Stimulated activated CD4-positive, alpha-beta T cell treated with anti-CD3 and anti-CD28 coated beads, Interleukin-15, amount 100 ng/mL, for 1 hour (primary cell): ENCODE measurements at places on chromosomes 2 and 18.

- DNase-seq = no peak
These were observed 126.8 kb upstream of the SERPINE2 start for GRCh38 chr2:224165901-224166319.

GRCh38 chr2:210224941-210225672, at the start of gene ACADL:
TSS of gene ACADL (minus strand) at chr2:210225447. CDS start at chr2:210225263, 184 bp downstream.
- no peak for DNase-seq

DNA sequence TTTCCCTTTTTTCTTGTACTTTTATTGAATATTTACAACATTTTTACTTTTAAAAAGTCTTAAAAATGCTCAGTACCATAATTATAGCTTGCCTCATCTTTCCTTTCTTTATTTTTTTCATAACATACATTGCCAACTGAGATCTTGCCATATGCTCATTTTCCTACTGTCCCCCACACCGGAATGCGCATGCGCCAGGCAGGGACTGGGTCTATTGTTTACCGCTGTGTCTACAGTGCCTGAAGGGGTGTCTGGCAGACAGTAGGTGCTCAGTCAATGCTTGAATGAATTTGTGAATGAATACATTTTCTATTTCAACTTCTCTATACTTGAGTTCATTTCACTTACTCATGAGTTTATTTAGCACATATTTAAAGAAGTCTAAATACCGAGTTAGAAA, 158.0 kb downstream of the CYP26B1 start:
- DNase-seq = no peak

DNA sequence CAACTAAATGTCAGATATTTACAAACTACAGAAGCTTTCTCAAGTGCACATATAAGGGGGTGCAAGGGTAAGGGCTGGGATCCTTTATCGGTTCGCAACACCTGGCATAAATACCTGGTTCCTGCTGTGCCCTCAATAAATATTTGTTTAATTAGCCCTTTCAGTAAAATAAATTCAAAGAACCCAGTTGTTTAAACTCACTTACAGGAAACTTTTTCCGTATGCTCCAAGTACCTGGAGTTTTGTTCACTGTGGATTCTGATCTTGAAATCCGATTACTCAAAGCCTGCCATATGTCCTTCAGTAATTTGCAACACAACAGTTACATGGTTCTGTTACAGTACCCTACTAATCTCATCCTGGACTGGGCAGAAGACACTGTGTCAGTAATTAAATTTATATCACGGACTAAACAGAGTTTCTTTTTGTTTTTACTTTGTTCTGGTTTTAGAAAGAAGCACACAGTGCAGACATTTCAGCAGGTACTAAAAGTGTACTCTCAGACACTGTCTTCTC, 36.9 kb downstream of the TBC1D8 start:
- DNase-seq = no peak

GRCh38 chr18:34818064-34818463, 108.0 kb downstream of the DTNA start:
- no peak for DNase-seq

DNA sequence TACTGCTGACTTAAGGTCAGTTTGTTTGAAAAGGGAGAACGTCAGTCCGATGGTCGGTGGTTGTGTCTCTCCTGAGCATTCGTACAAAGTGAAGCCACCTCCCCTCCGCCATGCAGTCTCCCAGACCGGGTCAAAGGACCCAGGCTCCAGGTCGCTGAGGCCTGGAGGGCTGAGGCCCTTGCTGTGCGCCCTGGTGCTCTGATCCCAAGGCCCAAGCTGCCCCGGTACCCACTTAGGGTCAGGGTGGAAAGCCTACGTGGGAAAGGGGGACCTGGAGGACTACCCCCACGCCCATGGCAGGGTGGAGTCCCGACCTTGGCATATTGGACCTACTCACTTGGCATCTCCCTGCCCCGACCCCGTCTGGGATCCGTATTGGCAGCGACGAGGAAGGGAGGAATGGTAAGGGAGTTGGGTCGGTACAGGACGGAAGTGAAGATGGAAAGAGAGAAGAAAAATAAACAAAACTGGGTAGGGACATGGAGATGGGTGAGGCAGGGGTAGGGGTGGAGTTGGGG, 8.0 kb upstream of the SIX3 start:
- DNase-seq = no peak

DNA sequence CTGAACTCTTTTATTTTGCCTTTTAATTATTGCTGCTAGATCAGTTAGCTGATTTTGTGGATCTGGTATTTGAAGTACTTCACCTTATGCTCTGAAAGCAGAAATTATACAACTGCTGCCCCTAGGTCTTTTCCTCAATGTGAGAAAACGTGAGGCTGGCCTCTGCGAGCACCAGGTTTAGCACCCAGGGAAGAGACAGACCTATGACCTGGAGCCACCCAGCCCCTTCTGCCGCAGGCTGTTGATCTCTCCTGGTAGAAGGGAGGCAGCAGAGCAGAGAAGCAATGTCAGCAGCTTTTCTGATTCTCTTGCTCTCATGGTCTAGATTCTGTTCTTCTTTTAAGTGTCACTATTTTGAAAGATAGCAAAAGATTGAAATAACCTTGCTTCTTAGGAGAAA, 19.9 kb downstream of the TRAPPC12 start:
- DNase-seq = no peak

DNA sequence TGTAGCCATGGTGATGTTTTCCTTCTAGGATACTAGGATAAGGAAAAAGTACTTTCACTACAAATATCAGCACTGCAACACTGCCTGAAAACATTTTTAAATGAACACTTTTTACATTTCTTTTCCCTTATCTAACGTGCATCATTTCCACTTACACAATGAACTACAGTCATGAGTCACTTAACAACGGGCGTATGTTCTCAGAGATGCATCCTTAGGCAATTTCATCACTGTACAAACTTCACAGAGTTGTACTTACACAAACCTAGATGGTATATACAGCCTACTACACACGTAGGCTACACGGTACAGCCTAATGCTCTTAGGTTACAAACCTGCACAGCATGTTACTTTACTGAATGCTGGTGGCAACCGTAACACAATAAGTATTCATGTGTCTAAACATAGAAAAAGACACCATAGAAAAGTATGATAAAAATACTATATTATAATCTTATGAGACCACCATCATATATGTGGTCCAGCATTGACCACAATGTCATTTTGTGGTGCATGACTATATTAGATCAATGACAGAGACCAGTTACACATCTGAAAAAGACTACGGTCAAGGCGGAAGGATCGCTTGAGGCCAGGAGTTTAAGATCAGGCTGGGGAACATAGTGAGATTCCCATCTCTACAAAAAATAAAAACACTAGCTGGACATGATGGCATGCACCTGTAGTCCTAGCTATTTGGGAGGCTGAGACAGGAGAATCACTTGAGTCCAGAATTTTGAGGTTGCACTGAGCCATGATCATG, 39.8 kb downstream of the WDR33 start:
- no peak for DNase-seq

DNA sequence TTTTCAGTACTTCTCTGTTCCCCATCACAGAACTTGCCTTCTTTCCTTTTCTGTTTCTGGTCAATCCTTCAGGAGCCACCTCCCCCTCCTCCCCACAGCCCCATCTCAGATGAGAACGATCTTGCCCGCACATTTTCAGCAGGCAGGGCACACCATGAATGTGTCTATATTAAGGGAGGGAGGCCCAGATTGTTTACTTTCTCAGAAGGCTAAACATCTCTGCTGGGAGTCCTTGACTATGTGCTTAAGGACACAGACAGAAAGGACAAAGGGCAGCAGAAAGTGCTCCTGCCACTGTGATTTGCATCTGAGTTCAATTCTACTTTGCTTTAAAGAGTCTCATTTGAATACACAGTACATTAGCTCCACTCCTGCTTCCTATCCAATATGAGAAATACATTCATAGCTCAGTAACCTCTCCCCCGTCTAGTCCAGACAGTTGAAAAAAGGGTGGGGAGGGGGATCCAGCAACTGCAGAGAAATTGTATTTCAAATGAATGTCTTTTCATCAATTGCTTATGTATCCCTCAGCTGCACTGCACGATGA, 175.0 kb upstream of the PARD3B start:
- no peak for DNase-seq

- DNase-seq = no peak
These were observed 2.6 kb downstream of the HOXD3 start for GRCh38 chr2:176159663-176160250.

DNA sequence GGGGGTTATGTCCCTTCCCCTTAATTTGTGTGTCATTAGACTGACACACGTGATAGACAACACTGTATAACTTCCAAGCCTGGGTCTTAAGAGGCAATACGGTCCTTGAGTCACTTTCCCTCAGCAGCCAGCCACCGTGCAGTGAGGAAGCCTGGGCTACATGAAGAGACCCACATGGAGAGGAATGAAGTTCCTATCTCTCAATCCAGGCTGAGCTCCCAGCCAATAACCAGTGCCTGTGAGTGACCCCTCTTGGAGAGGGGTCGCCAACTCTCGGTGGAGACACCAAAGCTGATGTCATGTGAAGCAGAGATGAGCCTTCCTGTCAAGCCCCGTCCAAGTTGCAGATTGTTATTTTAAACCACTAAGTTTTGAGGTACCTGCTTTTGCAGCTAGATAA, 5.7 kb upstream of the WDSUB1 start:
- DNase-seq = no peak

DNA sequence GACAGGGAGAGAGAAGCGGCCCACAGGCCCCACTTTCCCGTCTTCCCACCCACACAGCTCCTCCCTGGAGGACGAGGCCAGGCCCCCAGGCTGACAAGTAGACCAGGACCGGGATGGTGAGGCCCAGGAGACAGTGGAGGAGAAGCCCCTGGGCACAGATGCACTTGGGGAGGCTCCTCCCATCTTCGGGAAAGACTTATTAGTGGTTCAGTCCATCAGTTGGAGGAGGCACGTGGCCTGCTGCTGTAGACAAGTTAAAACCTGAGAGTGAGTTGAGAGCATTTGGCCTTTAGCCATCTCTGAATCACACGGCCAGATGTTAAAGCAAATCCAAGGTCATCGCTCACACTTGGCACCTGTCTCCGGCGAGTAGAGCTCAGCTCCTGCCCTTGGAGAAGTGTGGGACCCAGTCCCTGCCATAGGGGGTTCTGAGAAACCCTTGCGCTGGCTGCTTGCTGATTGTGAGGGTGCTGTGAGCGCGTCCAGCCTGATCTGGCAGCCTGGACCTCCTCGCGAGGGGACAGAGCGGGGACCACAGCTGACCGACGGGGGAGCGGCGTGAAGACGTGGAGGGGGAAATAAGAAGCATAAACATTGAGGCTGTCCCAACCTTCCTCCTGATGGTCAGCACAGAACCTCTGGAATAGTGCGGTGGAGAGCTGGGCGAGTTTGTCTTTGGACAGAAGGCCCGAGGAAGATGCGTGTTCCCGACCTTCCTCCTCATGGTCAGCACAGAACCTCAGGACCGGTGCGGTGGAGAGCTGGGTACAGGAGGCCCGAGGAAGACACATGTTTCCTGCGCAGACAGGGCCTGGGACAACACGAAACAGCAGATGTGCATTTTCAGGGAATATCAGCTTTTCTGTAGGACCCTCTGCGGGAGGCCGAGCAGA, 24.7 kb upstream of the ALLC start:
- DNase-seq = no peak

- DNase-seq = no peak
These were observed 104.5 kb upstream of the KLHL14 start for GRCh38 chr18:32877371-32877770.

GRCh38 chr2:26561918-26562810, 79.0 kb downstream of the CIB4 start:
- DNase-seq = no peak

DNA sequence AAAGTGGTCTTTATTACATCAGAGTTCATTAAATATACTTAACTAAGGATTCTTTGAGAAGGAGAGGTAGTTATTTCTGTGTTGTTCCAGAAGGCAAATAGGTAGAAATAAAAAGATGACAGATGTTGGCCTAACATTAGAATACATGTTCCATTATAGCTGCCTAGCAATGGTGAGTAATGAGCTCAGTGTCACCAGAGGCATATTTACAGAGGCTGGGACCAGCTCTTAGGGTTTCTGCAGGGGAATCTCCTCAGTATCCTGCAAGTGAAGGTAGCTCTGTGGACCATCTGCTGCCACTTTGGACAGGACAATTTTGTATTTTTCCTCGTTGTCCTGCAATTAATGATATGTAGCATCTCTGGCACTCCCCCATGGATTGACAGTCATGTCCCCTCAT, 416.0 kb downstream of the THSD7B start:
- no peak for DNase-seq

DNA sequence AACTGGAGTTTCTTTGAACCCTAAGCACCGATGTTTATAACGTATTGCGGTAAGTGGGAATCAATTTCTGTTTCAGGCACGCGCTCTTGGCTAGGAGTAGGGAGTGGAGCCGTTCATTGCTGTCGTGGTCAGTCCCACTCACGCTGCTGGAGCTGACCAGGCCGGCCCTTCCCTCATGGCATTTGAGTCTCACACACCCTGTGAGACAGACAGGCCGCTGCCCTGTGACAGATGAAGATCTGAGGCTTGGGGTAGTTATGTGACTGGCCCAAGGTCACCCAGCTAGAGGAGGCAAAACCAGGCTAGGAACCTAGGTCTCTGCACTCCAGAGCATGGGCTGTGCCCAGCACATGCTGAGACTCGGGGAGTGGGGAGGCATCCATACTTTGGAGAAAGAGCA, 2.9 kb upstream of the CIDEA start:
- DNase-seq = no peak

GRCh38 chr2:64019975-64020528, 824 bp upstream of the VPS54 start:
- no peak for DNase-seq

- no peak for DNase-seq
These were observed 104.8 kb upstream of the WDR75 start for GRCh38 chr2:189336276-189336975.

GRCh38 chr2:228763379-228763981, 507.6 kb downstream of the PID1 start:
- DNase-seq = no peak

GRCh38 chr2:2779727-2780126, 448.7 kb upstream of the MYT1L start:
- DNase-seq = no peak

GRCh38 chr2:20722592-20723240, 55.8 kb downstream of the GDF7 start:
- no peak for DNase-seq

- DNase-seq = no peak
These were observed 957.0 kb downstream of the CPS1 start for GRCh38 chr2:211513446-211513845.

DNA sequence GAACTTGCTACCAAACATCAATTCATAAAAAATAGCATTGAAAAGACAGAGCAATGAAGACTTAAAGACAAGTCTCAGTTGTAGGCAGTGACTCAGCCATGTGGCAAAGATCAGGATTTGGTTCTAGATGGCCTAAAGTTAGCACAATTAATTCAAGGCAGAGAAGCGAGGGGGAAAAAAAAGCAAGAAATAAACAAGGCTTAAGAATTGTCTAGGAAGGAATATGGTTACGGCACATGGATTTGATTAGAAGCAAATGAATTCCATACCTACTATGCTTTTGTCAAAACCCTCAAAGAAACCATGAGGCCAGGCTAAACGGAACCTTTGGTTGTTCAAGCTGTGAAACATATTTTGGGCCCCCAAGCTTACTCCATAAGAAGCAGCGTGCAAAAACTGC, 362.2 kb upstream of the KCNH7 start:
- DNase-seq = no peak

GRCh38 chr2:215356948-215357461, 45.1 kb downstream of the ATIC start:
- no peak for DNase-seq
